AG20443 (cell line): ENCODE measurements at places on chromosomes 1 and 21.

DNA sequence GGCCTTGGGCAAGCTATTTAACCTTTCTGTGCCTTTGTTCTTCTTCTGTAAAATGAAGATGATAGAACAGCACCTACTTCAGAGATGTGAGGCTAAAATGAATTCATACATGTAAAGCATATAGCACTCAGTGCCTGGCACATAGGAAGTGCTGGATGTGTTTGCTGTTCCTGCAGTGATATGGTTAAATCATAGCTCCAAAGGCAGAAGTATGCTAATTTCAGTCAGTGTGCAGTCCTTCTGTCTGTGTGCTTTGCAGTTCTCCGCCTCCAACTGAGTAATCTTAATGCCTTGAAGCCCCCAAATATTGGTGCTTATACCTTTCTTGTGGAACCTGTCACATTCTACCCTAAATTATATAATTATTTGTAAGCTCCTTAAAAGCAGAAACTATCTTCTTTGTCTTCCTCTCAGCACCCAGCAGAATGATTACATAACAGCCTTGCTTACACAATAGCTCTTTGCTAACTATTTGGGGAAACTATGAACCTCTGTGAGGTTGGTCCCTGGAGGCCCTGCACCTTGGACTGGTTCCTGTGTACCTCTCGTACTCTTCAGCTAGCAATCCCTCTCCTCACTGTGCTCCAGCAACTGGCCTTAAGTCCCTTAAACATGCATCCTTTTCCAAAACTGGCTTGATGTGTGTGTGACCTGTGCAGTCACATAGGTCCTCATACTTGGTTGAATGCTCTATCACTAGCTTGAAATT lies 57.0 kb upstream of the CACYBP start:
- no peak for DNase-seq

DNA sequence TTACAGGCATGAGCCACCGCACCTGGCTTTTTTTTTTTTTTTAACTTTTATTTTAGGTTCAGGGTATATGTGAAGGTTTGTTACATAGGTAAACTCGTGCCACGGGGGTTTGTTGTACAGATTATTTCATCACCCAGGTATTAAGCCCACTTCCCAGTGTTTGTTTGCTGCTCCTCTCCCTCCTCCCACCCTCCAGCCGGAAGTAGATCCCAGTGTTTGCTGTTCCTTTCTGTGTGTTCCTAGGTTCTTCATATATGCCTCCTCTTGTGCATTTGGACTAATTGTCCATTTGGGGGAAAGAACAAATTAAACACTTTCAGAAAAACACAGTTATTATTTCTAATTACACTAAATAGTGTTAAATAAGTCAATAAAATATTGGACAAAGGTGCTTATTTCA lies 1.1 kb upstream of the SLC2A7 start:
- no peak for DNase-seq

DNA sequence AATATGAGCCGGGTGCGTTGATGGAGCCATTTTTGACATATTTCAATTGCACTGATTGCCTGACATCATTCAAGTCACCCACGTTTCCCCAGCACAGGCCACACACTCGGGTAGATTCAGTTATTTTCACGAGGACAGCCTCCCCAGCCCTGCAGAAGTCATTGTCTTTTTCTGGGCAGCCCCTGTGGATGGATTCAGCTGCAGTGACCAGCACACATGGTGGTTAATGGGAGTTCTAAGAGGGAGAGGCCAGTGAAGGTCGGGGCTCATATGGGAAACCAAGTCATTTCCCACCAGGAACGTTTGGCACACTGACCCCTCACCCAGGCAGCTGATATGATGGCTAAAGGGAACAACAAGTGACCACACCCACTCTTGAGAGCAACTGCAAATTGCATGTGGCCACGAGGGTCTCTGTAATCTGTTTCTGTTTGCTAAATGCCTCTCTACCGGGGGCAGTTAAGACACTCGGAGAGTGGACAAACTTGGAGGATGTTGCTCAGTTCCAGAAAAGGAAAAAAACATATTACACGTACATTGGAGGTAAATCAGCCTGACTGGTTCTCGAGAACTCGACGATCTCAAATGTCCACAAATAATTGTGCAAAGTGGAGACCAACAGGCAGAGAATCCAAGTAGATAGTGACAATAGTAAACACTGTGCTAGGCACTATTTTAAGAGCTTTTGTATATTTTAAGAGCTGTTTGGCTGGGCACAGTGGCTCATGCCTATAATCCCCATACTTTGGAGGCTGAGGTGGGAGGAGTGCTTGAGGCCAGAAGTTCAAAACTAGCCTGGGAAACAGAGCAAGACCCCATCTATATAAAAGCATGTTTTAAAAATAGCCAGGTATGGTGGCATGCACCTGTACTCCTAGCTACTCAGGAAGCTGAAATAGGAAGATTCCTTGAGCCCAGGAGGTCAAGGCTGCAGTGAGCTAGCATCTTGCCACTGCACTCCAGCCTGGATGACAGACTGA lies 167.2 kb upstream of the IRF2BP2 start:
- DNase-seq: peak; percentile 17

DNA sequence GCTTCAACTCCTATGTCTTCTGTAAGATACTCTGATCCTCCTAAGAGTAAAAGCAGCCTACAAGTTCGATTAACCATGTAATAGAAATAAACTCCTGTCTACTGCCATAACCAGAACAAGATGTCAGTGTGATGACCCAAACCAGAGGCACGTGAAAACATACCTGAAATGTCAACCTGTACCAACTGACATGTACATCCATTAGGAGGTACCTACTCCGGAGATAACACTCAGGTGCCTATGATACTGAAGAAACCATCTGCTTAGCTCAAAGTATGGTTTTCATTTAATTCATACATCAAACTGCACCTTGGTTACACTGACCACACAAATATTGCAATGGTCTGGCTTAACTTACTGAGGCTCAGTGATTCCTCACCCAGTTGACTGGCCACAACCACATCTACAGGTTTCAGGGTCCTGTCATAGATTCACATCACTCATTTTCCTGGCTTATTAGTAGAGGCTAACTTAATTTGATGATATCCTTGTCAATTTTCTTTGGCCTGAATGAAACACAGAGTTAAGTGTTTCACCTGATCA lies 4.4 kb downstream of the ITPKB start:
- no peak for DNase-seq

- no peak for DNase-seq
Measured at GRCh38 chr21:27108228-27108627, 141.3 kb upstream of the ADAMTS5 start.

DNA sequence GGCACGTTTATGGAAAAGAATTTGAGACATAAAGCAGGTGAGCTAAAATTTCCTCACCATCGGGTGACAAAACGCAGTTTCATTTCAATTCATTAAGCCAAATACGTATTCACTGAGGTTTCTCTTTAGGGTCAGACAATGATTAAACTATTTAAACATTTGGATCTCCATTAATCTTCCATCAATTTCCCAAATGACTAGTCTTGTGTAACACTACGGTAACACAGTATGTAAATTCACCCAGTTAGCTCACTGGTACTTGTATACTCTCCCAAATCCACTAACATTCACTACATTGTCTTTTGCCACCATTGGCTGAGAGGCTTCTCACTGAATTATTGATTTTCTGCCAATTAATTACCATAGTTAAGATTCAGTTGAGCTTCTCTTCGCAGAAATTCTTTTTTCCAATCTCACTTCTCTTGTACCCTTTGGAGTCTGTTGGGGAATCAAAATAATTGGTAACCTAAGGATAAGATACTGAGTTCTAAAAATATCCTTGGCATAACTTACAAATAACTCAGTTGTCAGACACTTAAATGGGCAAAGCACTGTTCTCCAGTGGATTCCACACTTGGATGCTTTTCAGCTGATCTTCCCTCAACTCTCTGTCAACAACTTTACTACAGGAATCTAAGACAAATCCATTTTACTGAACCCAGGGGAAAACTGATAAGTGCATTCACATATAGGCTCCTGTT lies 40.7 kb downstream of the SIPA1L2 start:
- DNase-seq: no peak

GRCh38 chr21:38385427-38386175 lies 112.7 kb downstream of the ERG start:
- no peak for DNase-seq

DNA sequence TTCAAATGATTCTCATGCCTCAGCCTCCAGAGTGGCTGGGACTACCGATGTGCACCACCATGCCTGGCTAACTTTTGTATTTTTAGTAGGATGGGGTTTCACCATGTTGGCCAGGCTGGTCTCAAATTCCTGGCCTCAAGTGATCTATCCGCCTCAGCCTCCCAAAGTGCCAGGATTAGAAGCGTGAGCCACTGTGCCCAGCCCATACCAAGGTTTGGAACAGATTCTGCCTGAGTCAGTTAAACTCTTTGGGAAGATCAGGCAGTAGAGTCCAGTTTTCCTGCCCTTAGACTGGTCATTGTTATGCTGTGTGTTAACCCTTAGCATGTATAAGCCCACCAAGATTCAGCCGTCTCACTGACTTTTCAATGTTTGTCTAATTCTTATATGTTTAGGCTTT lies 48.3 kb upstream of the LYPLAL1 start:
- no peak for DNase-seq

DNA sequence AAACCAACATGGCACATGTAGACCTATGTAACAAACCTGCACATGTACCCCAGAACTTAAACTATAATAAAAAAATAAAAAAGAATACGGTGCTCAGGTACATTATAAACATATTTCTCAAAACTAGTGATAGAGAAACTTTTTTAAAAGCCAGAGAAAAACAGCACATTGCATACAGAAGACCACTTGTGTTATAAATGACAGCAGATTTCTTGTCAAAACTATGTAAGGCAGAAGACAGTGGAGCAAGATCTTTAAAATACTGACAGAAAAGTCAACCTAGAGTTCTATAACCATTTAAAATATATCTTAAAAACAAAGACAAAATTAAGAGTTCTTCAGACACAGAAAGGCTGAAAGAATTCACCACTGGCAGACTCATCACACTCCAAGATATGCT lies 144.7 kb downstream of the NEGR1 start:
- no peak for DNase-seq

DNA sequence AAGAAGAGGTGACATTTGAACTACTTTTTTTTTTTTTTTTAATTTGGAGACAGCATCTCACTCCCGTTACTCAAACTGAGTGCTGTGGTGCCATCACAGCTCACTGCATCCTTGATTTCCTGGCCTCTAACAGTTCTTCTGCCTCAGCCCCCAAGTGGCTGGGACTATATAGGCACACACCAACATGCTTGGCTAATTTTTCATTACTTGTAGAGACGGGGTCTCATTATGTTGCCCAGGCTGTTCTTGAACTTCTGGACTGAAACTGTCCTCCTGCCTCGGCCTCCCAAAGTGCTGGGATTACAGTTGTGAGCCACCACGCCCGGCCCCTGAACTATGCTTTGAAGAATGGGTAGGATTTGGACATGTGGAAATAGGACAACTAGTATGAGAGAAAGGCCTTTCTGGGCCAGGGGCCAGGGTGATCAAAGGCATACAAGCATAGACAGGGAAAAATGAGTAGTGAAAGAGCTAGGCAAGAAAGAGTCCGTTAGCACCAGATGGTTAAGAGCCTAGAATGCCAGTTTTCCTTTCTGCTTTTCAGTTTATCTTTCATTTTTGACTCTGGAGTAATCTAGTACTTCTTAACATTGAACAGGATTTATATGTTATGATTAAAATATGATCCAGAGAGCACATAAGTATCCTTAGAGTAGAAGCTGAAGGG lies 6.3 kb downstream of the RABGAP1L start:
- peak; percentile 24 for DNase-seq

DNA sequence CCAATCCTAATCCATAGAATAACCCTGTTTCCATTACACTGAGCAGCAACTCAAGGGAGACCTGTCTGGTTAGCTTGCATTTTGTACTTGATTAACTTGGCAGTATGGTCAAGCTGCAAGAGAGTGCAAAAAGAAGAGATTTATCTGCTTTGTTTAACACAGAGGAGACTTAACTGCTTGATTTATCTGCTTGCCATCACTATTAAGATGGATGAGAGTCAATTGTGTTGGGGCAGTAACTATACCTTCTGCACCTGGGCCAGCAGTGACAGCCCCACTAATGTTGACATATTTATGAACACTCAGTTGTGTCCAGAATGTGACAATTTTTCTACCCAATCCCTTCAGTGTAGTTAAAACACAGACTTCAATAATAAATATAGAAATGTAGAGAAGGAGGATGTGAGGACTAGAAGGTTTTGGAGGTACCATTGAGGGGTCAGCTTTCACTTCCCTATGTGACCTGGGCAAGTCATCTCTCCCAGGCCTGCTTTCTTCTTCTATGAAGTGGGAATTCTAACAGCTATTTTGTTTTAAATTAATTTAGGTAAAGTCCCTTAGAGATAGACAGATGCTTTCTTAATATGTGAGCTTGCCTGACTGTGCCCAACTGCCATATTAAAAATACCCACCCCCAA lies 159.1 kb upstream of the KCNK2 start:
- no peak for DNase-seq

DNA sequence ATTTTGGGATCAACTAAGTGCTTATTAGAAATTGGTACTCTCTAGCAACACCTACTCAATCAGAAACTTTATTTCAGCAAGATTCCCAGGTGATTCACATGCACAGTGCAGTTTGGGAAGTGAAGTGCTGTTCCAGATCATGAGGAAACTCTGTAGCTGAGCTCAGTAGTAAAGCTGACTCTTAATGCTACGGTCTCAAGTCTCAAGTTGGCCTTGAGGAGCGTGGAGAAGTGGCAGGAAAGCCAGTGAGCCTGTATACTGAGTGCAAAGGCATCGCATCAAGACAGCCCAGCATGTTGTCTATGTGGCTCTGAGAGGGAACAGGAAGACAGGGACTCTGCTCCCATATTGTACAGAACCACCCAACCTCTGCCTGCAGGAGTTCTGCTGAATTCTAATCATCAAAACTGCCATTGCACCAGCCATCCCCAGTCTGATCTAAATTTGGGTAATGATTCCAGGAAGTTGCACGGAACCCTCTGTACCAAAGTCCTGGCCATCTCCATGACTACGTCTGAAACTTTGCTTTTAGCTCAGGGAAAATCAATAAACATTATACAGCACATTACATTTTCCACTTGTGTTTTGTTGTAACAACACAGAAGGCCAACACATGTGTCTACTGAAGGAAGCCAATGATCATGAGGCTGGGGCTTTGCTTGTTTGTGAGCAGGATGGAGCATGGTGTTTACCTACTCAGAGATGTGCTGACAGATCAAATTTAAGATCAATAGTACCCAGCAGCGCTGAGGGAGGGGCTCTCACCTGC lies 105.1 kb upstream of the TLR5 start:
- DNase-seq: no peak
